ENCODE measurements at places on chromosomes 5 and 9. TPM values are rescaled to one million over a fixed set of nuclear protein-coding genes. Genes with fewer than 3 reads are reported as not detected.

DNA sequence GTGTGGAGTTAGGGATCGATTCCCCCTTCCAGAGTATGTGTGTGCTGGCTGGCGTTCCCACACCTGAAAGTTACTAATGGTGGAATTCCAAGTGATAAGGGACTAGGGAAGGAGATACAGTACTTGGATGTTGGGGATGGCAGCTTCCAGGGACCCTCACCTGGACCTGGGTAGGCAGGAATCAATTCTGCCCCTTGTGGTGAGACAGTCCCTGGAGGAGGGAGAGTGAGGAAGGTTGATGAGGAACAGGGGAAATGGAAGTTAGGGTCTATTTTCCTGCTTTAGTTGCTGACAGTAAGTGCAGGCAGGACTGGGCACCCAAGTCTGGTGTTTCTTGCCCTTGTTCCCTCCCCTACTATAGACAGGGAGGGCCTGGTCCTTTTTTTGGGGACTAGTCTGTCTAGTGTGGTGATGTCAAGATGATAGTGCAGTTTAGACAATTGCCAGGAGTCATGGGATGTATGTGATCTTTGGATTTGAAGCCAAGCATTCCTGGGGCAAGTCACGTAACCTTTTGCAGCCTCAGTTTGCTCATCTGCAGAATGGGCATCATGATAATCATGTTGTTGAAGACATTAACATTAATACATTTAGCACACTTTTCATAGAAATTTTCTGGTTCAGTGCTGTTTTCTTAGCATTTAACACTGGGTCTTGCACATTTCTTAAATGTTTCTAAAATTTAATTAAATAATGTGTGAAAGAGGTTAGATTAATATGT is 51.7 kb downstream of the DAB2IP start:
- no peak for DNase-seq

GRCh38 chr5:35240892-35241291 is 10.6 kb upstream of the PRLR start:
- DNase-seq: no peak

DNA sequence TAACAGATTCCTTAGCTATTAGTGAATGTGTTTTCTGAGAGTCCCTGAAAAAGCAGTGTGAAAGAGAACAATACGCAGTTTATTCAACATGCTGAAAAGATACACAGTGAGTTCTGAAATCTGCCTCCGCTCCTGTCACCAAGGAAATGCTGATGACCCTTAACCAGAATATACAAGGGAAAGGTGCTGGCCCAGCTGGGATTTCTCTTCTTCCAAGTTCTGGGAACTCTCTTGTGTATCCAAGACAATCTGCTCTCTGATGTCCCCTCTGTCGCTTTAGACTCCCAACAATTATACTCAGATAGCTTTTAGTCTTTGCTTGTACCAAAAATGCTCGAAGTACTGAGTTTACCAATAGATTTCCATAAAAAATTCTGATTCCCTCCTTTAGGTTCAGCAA is 214.9 kb downstream of the TMEM167A start:
- DNase-seq: no peak

Gene ABLIM3
- 0.27 TPM for total RNA-seq

Gene FBXW5
- total RNA-seq: 77.3 TPM
